ENCODE measurements at places on chromosomes 7 and 10. TPM values are rescaled to one million over a fixed set of nuclear protein-coding genes. Genes with fewer than 3 reads are reported as not detected.

The LRRD1 gene
- not detected for total RNA-seq

DNA sequence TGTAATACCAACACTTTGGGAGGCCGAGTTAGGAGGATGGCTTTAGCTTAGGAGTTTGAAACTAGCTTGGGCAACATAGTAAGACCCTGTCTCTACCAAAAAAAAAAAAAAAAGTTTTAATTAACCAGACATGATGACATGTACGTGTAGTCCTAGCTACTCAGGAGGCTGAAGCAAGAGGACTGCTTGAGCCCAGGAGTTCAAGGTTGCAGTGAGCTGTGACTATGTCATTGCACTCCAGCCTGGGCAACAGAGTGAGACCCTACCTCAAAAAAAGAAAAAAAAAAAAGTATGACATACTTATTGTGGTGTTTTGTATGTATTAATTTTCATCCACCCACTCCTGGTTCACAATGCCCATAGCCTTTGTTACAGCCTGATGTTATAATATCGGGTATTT is 69.7 kb downstream of the GSAP start:
- DNase-seq, result no peak

DNA sequence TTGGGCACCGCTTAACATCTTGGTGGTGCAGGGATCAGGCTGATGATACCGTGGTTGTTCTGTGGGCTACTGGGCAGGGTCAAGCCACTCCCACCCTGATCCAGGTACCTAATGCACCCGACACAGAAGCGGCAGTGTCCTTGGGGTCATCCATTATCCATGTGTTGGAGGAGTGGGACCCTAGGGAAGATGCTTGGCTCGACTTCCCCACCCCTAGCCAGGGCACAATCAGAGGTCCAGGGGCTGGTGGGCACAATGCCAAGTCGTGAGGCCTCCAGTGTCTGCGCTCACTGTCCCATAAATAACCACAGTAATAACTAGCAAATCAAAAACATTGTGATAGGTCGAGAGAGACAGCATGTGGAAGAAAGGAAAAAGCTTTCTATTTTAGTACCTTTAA is 37.7 kb downstream of the HTRA1 start:
- DNase-seq, result peak; percentile 55

DNA sequence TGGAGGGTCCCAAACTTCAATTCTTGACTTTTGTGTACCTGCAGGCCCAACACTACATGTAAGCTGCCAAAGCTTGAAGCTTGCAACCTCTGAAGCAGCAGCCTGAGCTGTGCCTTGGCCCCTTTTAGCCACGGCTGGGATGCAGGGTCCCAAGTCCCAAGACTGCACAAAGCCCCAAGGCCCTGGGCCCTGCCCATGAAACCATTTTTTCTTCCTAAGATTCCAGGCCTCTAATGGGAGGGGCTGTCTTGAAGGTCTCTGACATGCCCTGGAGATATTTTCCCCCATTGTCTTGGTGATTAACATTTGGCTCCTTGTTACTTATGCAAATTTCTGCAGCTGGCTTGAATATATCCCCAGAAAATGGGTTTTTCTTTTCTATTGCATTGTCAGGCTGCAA is 52.7 kb downstream of the MTURN start:
- DNase-seq, result no peak

The MINDY4 gene
- total RNA-seq, result 2.8 TPM

- DNase-seq, result no peak
Measured at GRCh38 chr7:13979671-13980435, 9.6 kb downstream of the ETV1 start.

- peak; percentile 56 for DNase-seq
Measured at GRCh38 chr7:50782375-50783208, at the start of gene GRB10. Gene GRB10, minus strand, starts transcription at chr7:50782896. Its CDS starts 50,574 bp downstream, at chr7:50732322.

The IL6 gene
- 1.0 TPM for total RNA-seq

DNA sequence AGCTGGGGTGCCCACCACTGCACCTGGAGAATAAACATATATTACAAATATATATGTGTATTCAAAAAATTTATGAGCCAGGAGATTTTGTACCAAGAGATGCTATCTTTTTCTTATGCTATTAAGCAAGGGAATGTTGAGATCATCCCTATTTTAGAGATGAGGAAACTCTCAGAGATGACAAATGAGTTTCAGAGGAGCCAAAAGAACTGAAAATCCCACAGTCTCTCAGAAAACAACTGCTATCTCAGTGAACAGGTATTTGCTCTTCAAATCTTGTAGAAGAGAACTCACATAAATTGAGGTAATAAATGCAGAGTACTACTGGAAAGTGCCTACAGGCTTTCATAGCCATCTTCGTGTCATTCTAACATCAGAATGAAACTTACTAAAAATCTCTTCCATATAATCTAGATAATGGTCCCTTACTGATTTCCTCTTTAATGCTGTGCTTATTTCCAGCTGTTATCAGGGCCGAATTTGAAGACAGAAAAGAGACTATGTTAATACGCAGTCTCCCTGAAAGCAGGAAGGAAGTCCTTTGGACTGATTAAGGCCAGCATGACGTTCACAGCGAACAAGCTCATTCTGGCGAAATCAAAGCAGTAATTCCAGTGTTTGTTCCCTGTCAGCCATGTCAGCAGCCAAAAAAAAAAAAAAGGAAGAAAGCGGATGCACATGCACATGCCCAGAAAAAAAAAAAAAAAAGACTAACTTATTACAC is 29.4 kb upstream of the ANAPC16 start:
- no peak for DNase-seq

The AZGP1 gene
- total RNA-seq, result 113 TPM

The ITPRID1 gene
- not detected for total RNA-seq
